ENCODE measurements at places on chromosomes 2 and 18.

DNA sequence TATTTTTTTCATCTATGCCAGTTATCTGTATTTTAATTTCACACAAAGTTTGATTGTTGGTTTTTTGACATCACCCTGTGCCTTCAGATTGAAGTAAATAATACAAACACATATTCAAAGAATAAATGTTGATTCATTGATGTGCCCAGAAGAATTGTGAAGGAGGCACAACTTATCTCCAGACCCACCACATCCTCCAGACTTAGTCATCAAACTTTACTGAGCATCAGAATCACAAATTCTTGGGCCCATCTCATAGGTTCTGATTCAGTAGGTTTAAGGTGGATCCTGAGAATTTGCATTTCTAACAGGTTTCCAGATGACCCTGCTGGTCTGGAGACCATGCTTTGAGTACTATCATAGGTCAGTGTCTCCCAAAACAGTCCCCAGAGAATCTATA, 82.8 kb upstream of the PIK3C3 start:
- DNase-seq = no peak

GRCh38 chr2:96344011-96344410, 8.4 kb downstream of the NCAPH start:
- peak; percentile 44 for DNase-seq

DNA sequence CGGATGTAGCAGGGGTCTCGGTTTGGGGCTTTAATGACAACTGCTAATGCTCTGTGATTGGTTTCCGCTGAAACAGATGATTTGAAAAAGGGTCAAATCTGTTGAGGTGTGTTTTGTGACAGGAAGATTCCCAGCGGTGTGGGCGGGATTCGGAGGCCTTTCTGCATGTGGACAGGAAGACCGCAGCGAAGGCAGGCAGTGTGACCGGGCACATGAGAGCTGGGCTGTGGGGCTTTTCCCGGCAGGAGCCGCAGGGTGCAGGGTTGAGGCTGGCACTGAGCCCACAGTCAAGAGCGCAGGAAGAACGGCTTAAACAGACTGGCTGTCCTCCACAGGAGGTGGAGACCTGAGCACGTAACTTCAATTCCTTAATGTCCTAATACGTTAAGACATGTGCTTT, 180.0 kb upstream of the TPO start:
- DNase-seq = no peak

GRCh38 chr2:147137711-147138110, 707.1 kb upstream of the ACVR2A start:
- DNase-seq = no peak

- no peak for DNase-seq
Measured at GRCh38 chr2:192993059-192993458, 798.3 kb upstream of the TMEFF2 start.

- DNase-seq = no peak
Measured at GRCh38 chr18:60292186-60292585, 80.4 kb downstream of the MC4R start.

GRCh38 chr2:120859128-120859527, 123.5 kb downstream of the GLI2 start:
- DNase-seq = no peak

DNA sequence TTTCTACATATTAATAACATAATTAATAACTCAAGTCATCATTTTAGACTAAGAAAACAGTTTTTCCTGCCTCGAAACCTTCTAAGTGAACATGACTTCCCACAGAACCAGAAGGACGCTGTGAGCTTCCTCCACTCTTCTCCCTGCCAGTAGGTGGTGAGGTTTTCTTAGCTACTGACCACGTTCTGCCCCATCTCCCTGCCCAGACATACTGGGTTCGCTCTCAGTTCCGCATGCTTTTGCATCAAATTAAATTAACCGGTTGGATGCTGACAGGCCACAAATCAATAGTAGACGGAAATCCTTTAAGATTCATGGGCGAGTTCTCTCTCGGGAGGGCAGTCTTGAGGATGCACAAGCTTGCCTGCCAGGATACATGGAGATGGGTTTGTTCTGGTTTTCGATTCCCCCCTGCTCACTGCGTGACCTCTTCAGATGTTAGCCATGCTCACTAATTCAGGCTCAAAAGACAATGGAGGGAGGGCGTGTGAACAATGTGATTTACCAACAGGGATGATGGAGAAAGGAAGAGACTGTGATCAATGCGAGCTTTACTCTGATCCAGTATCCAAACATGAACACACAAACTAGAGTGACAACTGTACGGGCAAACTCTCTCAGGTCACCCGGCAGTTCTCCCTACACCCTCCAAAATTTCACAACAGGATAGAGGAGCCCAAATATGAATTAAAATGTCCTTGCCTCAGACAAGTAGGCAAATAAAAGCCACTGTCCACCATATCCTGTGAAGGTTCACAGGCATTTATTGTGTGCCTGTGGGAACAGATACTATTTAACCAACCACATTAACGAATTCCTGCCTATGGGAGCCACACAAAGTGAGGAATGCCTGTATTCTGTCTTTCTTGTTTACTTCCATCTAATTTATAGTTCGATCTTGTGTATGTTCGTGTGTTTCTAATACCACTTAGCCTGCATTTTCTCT, 375.7 kb downstream of the EIPR1 start:
- no peak for DNase-seq

DNA sequence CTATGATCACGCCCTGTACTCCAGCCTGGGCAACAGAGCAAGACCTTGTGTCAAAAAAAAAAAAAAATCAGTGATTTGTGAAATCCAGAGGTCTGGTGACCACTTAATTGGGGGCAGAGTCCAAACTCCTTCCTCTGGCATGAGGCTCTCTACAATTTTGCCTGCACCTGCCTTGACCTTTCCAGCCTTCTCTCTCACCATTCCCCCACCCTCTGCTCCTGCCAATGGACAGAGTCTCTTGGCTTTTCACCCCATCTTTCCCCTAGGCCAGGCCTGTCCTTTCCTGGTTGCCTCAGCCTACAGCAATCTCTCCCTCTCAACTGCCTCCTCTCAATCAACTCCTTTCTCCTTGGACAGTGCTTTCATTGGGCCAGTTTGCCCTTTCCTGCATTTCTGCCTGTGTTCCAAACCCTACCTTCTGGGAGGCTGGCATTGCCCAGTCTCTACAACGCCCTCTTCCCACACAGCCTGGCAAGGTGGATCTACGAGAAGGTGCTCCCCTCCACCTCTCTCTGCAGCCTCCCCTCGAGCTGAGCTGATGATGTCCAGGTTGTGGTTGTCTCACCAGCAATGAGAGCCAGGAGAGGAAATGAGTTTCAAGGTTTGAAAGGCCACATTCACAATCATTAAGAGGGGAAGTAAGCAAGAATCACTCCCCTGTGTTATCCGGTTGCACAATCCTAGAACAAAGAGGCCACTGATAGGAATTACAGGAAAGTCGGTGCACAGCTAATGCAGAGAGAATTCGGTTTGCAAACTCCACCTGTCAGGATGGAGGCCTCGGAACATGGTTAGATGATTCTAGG, 39.5 kb upstream of the NPAS2 start:
- DNase-seq = no peak

DNA sequence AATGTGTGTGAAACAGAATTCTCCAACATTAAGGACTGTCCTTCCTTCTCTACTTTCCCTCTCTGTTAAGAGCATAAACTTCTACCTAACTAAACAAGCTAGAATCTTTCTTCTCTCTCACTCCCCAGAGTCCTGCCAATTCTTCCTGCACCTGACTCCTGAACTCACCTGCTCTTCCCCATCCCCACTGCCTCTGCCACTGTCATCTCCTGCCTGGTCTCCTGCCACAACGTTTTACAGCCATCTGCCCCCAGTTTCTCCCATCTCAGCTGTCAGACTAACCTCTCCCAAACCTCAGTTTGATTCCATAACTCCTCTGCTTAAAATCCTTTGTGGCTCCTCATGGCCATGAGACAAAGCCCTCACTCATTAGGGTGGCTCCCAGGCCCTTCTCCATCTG, 288.3 kb upstream of the FBXO11 start:
- DNase-seq = no peak

- DNase-seq = no peak
Measured at GRCh38 chr2:113962692-113963480, 73.0 kb downstream of the ACTR3 start.

DNA sequence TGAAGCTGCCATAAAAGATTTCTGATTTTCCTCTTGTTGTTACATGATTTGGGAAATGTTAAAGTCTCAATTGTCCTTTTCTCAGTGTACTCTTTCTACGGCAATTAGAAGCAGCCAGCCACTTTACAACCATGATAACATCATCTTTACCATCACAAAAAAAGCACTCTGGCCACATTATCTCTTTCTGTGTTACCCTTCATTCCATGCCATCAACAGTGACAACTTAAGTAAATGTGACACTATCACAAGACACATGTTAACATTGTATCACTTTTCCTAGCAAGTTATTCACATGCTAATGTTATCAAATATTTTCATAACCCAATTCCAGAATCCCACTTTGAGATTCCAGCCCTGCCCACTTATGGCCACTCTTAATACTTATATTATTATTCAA, 131.2 kb downstream of the TMX3 start:
- no peak for DNase-seq

DNA sequence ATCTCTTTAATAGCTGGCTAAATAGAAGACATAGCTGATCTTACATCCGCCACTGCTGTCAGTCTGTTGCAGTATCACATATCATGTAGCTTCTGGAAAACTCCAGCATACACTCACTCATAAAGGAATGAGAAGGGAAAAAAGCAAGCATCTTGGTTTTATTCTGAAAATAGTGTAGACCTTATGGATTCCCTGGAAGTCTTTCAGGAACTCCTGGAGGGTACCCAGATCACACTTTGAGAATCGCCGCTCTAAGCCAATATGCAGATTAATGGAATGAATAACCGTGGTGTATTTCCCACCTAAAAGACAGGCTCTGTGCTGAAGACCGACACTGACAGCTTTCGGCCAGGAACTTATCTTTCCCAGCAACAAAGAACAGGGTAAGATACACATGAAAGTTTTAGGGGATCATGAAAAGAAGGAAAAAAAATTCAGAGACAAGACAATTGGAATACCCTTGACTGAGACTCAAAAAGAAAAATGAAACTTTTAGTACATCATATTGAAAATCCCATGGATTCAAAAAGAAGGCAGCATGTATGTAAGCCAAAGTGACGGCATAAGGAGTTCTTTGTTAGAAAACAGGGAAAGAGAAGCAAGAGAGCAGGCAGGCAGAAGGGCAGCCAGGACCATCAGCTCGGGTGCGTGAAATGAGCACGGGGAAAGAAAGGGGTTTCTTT, 56.4 kb upstream of the SEC11C start:
- no peak for DNase-seq

GRCh38 chr2:10256515-10257031, 46.1 kb upstream of the HPCAL1 start:
- DNase-seq = peak; percentile 6

DNA sequence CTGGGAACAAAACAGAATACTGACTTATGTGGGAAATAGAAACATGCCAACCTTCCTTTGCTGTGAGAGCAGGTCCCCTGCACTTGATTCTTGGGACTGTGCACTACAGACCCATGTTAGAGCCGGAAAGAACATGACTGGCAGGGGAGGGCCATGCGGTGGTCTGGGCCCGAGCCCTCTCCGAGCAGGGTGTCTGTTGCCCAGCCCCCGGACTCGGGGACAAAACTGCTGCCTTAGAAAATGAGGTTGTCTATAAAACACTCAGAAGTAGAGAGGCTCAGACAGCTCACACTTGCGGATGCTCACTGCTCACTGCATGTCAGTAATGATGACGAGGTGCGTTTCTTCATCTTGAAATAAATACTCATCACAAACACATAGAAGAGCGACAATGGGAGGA, 270.7 kb upstream of the HDAC4 start:
- no peak for DNase-seq

DNA sequence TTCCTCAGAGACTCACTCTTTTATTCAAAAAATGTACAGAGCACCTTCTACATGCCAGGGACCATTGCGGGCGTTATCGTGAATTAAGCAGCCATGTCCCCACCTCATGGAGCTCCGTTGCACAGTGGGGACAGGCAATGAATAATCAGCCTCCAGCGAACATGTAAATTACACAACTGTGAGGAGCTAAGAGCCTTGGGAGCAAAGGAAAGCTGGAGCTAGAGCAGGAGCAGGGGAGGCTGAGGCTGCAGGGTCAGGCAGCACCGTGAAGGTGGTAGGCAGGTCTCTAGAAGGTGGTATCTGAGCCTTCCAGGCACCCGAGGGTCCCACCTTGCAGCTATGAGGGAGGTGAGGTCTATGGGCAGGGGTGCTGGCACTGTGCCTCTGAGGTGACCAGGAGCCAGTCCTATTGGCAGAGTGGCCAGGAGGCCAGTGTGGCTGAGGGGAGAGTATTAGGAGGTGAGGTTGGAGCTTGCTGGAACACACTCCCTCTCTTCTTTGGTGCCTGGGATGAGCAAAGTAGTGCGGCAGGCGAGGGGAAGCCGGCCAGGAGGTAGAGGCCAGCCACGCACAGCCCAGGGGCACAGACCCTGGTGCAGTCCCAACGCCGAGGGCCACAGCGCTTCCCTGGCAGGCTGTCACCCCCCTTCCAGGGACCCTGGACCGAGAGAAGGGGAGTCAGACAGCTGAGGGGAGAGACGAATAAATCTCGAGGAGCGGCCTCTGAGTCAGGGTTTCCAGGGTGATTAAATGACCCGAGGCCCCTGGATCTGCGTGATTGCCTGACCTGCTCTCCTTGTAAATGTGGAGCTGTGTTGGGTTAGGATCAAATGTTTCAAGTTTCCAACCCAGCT, 167.3 kb downstream of the SEPTIN10 start:
- no peak for DNase-seq

GRCh38 chr2:208488686-208489564, 82.3 kb downstream of the PTH2R start:
- no peak for DNase-seq

DNA sequence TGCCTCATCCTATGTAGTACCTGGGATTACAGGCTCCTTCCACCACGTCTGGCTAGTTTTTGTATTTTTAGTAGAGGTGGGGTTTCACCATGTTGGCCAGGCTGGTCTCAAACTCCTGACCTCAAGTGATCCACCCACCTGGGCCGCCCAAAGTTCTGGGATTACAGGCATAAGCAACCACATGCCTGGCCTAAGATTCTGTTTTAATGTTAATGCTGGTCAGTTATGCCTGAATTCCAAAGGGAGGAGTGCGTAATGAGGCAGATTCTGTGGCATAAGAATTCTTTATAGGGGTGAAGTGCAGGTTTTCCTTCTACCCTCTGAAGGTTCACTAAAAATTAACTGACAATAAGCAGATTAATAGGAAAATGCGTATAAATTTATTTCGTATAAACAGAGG, 1343.8 kb upstream of the LRRTM1 start:
- DNase-seq = no peak

DNA sequence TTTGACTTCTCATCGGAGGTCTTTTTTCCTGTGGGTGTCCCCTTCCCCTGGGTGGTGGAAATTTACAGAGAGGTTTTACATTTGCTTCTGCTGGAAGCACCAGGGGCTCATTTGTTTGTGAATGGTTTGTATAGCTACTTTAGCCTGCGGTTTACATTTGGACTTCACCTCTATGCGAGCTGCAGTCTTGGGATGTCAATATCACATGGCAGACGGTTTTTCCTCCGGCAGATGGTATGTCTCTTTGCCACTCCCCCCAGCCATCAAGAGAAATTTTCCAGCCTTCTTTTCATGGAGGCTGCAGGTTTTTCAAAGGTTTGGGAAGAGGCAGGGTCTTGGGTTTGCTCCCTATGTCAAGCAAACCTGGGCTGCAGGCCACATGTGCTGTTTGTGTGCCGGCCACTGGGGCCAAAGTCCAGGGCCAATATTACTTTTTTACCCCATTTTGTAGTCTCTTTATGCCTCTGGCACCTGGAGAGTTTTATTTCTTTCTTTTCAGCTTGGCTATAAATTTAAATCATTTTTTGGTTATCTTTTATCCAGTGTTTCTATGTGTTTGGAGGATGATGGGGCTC, 23.9 kb upstream of the BOD1L2 start:
- no peak for DNase-seq
